Cerebellar nuclear complex (tissue), 1 donor: ENCODE measurements at places on chromosomes 11 and 22.

- no peak for DNase-seq
These were observed 182.5 kb downstream of the SOX6 start for GRCh38 chr11:16173798-16174197.

GRCh38 chr11:72959998-72960731, 146.0 kb downstream of the ATG16L2 start:
- no peak for DNase-seq

DNA sequence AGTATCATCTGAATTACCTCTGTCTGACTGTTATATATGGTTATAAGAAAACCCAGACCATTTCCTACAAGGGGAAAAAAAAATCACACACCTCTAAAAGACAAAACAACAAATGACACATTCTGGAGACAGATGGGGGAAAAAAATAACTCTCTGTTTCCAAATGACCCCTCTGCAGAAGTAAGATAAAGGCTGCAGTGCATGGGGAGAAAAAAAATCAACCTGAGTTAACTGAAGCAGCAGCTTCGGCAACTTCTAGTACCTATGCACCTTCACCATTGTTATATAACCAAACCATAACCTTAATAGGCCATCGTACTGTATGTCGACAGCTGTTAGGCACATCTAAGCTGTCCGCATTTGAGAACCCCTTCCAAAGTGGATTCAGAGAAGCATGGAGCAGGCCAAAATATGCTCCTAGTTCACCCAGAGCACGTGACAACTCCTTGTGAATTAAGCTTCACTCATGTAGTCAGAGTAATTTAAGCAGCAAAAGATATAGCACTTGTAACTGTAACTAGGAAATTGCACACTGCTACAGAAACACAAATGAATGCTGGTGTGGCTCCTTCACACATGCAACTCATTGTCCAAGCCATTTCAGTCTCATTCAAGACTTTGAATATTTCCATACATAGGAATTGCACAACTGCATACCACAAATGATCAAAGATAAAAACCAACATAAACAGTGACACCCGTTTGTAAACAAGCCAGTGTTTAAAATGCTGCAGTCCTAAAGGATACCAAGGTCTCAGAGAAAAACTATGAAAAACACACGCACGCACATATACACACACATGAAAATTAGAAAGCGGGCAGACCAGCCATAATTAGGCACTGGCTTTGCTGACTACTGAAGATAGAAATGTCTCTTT, 2.7 kb downstream of the SIK3 start:
- DNase-seq = no peak

- no peak for DNase-seq
These were observed 111.7 kb upstream of the PGR start for GRCh38 chr11:101241160-101241795.

DNA sequence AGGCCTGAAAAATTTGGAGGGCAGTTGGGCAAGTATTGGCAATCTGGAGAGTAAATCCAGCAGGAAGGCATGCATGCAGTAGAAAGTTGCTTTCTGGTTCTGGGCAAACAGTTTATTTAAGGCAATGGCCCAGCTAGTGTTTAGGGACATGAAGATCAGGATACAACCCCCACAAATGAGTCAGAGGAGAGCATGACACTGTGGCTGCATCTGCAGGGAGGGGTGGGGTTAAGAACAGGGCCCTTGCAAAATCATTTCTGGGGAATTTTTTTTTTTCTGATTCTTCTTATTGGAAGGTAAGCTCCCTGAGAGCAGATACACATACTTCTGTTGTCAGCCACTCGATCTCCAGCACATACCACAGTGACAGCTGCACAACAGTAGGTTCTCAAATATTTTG, 61.1 kb downstream of the FDX1 start:
- no peak for DNase-seq

DNA sequence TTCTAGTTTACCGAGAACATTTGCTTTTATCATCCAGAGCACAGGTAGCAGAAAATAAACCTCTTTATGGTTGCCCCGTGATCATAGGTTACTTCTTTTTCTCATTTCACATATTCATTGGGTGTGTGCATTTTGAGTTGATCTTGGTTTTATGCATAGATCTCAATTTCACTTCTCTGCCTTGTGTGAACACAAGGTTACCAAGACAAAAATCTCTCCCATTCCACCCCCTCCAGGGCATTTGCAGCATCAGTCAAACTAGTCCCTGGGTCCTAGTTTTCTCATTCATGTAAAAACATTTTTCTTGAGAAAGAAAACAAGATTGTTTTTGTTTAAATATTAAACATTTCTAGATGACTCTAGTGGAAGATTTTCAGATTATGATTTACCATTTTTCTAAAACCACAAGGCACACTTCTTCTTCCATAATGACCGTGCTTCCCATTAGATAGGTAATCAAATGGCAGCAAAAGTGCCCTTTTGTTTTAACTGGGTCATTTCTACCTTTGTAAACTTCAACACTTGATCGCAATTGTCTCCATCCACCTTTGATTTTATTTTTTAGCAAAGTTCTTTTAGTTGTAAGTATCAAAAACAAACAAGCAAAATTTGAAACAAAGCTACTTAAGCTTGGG, 526.6 kb upstream of the CADM1 start:
- DNase-seq = no peak

GRCh38 chr11:100152766-100153165, 534.3 kb upstream of the ARHGAP42 start:
- no peak for DNase-seq
